CD4-positive, alpha-beta T cell treated with Interleukin-2 at 100 ng/mL for 4 hours (primary cell): ENCODE measurements at places on chromosomes 3 and 15.

DNA sequence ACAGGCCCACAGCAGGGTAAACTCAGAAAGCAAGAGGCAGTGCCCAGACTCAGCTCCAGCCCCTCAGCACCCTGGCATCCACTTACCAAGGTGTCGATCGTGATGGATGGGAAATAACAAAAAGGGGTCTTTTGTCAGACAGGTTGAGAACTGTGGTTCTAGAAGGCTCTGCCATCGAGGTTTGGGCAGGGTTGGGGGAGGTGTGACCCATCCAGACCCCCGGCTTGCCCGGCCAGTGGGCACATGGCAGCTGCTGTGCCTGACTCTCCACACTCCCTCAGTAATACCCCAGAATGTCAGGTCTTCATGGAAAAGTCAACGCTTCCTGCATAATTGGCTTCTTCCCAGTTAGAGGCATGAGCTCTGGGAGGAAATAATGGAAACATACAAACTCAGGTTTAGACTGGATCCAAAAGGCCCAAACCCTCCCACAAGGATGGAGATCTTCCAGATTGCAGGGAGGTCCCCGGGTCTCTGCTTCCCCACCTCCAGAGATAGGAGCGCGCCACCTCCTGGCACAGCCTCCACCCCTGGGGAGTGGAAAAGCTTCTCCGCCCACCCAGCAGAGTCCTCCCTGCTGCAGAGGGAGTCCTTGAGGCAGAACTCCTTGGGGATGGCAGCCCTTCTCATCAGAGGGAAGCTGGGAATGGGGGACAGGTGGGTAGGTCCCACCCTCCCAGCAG is 149.8 kb upstream of the IQSEC1 start:
- no peak for DNase-seq

GRCh38 chr15:100942656-100943425 is 23.7 kb downstream of the LRRK1 start:
- no peak for DNase-seq

- DNase-seq: no peak
Observed at GRCh38 chr15:54273928-54274327, 295.7 kb downstream of the UNC13C start.

DNA sequence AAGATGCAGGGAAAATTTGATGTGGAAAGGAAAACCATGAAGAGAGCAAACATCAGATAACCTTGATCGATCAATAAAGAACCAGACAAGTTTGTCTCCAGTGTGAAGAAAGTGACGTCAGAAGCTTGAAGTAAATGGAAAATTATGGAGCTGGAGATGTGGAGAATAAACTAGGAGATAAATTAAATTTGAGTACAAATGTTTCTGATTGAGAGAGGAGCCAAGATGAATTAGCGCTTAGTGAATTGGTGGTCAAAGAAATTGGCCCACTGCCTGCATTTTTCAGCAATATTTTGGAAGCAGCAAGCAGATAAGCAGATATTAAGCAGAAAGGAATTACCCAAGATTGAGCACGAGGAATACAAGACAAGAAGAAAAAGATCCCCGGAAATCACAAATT is 567.3 kb upstream of the ZNF385D start:
- no peak for DNase-seq

DNA sequence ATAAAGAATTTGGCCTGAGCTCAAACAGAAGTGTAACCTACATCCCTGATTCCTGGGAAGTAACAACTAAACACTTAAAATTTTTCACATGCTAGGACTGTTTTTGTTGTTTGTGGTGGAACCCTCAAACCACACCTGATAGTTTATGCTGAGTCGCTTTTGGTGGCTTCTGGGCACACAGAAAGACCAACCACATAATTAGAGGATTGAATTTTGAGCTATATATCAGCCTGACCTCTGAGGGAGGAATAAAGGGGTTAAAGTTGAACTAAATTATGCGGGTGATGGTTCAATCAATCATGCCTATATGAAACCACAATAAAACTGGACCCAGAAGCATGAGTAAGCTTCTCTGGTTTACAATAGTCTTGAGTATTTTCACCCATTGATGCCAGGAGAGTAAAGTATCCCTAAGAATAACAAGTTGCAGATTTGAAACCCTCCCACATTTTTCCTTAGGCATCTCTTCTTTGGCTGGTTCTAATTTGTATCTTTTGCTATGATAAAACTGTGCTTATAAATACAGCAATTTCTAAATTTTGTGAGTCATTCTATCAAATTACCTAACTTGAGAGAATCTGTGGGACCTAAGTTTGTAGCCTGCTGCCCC is 1304.5 kb upstream of the GBE1 start:
- DNase-seq: no peak

GRCh38 chr3:129326595-129326994 is 47.9 kb downstream of the HMCES start:
- no peak for DNase-seq

- no peak for DNase-seq
Observed at GRCh38 chr3:163601426-163601825, 1476.9 kb downstream of the SI start.

GRCh38 chr3:70421506-70421905 is 109.1 kb upstream of the MDFIC2 start:
- no peak for DNase-seq

DNA sequence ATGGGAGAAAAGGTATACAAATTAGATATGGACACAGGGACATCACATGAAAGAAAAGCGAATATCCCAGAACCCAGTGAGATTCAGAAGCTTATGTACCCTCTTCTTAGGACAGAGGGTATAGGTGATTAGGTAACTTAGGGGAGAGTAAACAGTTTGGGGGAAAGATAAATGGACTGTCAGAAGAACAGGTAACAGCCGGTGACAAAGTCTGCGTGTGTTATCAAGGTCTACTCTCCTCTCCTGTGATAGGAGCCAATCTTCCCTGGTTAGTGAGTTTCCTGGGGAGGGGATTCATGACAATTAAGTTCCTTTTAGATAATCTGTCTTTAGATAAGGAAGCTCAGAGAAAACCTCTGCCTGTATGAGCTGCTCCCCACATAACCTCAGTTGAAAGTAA is 30.6 kb upstream of the SNRPN start:
- DNase-seq: no peak

DNA sequence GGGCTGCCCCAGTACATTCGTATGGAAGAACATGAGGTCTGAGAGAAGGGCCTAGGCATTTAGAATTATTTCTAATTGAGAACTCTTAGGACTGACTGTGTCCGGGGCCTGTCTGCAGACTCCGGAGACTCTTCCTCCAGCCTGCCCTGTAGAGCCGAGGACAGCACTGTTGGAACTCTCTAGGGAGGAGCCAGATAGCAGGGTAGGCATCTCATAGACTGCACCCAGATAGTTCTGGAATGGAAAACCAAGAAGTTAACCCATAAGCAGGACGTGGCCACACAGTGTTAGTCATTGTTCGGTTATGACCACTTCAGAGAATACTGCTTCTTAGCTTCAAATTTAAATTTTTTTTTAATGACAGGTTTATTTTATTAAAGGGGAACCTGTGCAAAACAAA is 59.5 kb downstream of the SNRK start:
- peak; percentile 23 for DNase-seq

- no peak for DNase-seq
Observed at GRCh38 chr3:38254872-38255271, 10.7 kb upstream of the SLC22A13 start.

DNA sequence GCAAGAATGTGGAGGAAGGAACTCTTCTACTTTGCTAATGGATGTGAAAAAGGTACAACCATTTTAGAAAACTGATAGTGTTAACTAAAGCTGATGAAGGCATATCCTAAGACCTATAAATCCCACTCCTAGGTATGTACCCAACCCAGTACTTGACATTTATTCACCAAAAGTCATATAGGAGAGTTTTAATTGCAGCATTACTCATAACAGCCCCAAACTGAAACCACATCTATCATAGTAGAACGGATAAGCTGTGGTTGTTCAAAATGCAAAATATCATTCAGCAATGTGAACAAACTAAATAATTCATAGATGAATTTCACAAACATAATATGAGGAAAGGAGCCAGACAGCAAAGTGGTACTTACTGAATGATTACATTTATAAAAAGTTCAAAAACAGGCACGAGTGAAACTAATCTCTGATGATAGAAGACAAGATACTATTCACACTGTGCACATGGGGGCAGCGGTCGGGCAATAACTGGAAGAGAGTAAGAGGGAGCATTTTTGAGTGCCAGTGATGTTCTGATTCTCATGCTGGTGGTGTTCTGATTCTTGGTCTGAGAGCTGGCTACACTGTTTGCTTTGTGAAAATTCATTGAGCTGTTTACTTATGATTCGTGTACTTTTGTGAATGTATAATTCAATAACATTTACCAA is 34.3 kb downstream of the GOLIM4 start:
- DNase-seq: no peak

DNA sequence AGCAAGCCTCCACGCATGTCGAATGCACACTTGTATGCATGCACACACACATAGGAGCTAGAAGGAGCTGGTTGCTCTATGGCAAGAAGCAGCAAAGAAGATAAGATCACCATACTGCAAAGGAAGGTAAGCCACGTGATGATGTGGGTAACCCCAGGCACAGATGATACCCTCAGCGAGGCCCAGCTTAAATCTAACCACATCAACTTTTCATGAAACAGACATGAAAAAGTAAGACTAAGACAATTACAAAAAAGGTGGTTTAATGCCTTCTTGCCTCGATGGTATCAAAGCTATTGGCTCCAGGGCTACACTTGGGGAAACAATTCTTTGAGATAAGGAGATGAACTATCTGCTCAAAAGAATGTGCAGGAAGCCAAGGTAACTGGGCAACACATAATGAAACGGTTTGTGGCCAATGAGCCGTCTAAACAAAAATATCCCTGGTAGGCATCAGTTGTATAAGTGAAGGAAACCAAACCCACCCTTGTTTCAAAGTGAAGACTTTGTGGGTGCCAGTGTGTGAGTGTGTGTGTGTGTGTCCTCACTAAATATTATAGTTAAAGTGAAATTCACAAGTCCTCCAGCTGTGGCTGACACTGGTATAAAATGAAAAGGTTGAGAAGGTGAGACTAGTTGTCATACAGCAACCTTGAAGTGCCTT is 365.7 kb upstream of the ICE2 start:
- peak; percentile 84 for DNase-seq

DNA sequence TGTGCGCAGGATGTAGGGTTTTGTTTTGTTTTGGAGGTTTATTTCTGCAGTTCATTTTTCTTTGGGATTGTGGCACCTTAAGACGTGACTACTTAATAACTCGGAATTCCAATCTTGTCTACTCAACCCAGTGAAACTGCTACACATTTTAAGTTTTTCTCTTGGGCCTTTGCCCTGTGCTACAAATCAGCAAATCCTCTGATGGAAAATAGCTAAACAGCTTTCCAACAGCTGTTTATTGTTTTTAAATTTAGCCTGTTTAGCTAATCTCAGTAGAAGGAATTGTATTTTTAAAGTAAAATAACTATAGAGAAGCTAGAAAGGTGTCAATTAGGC is 48.4 kb downstream of the OPA1 start:
- no peak for DNase-seq

- DNase-seq: no peak
Observed at GRCh38 chr15:35061825-35062737, 23.0 kb downstream of the NANOGP8 start.

DNA sequence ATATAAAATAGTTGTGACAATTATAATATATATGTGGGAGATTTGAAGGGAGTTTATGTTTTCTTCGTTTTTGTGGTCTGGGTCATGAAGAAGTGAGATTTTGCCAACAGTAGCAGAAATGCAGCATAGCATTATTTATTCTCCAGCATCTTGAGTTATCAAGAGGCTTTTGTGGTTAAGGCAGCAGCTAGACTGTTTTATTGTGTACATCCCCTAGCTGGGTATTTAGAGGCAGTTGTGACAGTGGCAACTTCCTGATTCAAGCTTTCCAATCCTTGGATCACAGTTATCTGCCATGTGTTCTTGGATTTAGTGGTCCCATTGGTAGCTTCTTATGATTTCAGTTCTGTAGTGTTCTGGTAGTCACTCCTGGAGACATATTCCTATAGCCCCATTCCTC is 29.0 kb downstream of the ARIH1 start:
- DNase-seq: no peak

DNA sequence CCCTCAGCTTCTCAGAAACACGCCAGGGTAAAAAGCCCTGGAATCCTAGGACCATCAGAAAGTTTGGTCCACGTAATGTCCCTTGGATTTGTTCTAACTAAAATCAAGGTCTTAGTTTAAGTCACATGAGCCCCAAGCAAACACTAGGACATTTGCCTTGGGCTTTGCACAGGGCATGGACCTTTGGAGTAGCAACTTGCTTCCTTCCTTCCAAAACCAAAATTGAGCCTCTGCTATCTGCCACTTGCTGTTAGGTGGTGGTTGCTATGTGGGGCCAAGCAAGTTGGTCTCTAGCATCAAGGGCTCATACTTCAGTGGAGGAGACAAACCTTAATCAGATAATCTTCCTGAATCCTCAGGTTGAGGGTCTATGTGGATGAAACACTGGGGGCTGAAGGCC is 4.0 kb upstream of the DAG1 start:
- no peak for DNase-seq

GRCh38 chr15:57551715-57552677 is 39.7 kb upstream of the MYZAP start:
- no peak for DNase-seq

DNA sequence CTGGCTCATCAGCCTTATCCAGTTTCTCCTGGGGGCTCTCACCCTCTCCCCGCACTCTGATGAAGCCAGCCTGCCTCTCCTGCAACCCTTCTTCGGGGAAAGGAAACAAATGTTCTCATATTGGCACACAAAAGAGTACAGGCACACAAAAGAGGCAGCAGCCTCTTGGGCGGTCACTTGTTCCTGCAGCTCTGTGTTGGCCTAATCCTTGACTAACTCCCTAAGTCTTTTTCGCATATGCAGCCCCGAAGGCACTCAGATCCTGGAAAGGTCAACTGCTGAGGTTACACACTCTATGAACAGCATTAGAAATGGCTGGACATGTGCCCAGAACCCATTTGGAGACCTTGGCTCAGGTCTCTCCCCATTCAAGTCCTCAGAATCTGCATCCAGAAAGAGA is 7.4 kb upstream of the CAMP start:
- DNase-seq: no peak

DNA sequence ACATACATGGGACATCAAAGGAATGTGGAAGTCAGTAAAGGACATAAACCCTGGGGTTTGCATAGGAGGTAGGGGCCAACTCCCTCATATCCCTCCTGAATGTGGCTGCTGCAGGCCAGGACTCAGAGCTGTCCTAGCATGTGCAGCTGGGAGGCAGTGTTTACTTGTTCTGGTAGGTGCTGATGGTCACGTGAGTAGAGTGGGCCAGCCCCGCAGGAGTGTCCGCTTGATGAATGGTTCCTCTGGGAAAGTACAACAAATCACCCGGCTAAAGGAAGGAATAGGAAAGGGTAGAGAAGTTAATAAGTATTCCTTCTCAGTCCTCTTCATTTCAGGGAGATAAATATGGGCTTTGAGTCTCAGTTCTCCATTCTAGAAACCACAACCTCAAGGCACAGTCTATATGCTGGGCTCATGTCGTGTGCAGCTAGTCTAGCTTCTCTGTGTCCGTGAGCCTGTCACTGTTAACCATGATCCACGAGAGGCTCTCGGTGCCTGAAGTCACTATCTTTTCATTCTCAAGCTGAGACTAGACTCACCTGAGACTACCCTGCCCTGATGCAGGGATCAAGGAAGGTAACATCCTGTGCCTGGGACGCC is 17.9 kb downstream of the RIOX2 start:
- DNase-seq: no peak

- no peak for DNase-seq
Observed at GRCh38 chr3:74906181-74906580, 291.7 kb upstream of the CNTN3 start.

- DNase-seq: no peak
Observed at GRCh38 chr3:17510265-17510664, 232.2 kb downstream of the TBC1D5 start.

- no peak for DNase-seq
Observed at GRCh38 chr3:135558906-135559305, 406.6 kb upstream of the PPP2R3A start.
